ENCODE measurements at places on chromosomes 3 and 15.

DNA sequence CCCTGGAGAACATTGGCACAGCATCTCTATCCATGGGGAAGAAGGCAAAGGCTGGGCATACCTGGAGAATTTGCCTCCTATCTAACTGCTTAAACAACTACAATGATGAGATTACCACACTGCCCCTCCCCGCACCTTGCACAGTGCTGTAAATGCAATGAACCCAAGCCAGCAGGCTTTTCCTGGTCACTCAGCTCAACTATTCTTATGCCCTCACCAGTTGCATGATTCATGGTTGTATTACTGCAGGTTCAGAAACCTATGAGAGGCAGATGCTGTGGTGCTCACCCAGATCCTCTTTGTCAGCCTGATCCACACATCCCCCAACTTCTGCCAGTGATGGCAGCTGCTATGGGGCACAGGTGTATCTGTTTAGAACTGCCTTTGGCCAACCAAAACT lies 77.7 kb upstream of the STAC start:
- no peak for DNase-seq

GRCh38 chr15:66617137-66618090 lies 51.6 kb upstream of the LCTL start:
- DNase-seq, result peak; percentile 62

- DNase-seq, result no peak
Observed at GRCh38 chr3:37442397-37442796, 268.0 kb upstream of the LRRFIP2 start.

GRCh38 chr3:48107227-48107626 lies 81.0 kb downstream of the CDC25A start:
- no peak for DNase-seq

- no peak for DNase-seq
Observed at GRCh38 chr3:148681080-148681479, 16.6 kb upstream of the AGTR1 start.

DNA sequence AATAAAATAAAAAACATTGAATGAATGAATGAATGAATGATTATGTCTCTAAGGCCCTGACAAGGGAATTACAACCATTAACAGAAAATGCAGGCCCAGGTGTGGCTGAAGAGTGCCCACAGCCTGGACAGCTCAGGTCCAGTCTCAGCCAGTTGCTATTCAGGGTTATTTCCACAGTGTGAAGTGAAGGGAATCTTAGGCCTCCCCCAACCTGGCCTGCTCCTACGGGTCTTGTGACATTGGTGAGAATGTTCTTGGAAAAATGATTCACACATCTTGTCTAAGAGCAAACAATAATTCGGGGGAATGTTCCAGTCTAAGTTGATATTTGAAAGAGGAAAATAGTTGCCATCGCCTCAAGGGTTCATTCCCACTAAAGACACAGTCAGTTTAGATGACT lies 37.0 kb downstream of the MINDY4B start:
- DNase-seq, result no peak

- DNase-seq, result no peak
Observed at GRCh38 chr3:99325402-99325801, 313.0 kb upstream of the COL8A1 start.

DNA sequence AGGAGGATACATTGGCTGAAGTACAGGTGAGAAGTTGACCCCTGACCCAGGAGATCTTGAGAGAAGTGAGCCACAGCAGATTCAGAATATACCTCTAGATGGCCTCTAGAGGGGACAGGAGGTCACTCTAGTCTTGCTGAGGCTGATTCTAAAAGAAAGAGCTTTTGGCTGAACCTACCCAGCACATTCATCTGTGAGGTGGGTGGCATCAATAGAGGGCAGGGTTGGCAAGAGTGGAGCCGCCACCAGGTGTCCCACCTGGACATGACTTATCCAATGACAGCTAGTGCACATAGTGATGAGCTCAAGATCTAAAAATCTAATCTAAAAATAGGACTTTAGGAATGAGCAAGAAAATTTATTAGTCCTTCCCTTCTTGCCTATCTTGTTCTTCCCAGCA lies 51.6 kb downstream of the CYP19A1 start:
- no peak for DNase-seq

- no peak for DNase-seq
Observed at GRCh38 chr3:83093222-83093572, 1331.8 kb upstream of the GBE1 start.
